ENCODE measurements at places on chromosomes 16 and 17.

GRCh38 chr17:28552176-28552999 lies at the start of gene UNC119:
UNC119 (minus strand) TSS chr17:28552624; CDS start chr17:28552557, 67 bp downstream.
- DNase-seq, result peak; percentile 67

DNA sequence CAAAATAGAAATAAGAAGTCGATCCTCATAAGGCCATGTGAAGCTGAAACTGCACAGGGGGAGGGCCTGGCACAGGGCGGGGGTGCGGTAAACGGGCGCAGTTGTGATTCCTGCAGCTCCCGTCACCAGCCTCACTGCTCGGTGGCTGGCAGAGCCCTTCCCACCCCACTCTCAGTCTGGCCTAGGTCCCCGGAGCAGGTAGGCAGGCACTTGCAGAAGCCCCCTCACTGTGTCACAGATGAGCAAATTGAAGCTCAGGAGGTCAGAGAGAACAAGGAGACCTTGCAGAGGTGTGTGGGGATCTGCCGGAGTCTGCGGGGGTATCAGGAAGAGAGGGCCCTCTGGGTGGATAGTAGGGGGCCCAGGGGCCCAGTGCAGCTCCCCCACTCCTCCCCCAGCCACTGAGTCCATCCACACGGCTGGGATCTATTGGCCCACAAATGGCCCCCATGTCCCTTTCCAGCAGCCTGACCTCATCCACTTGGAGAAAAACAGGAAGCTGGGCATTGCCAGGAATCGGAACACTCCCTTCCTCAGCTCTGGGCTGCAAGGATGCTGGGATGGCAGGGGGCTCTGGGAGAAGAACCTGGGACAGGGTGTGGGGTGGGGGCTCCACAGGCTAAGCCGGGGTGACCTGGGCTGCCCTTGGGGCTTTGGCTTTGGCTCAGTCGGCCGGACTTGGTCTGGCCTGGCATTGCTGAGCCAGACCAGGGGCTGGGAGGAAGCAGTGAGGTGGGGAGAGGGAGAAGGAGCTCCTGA lies 21.4 kb upstream of the MAP3K14 start:
- no peak for DNase-seq

- no peak for DNase-seq
Measured at GRCh38 chr17:35519439-35519838, 18.0 kb downstream of the SLFN12L start.

- DNase-seq, result no peak
Measured at GRCh38 chr17:3974138-3974687, 10.0 kb upstream of the ATP2A3 start.

GRCh38 chr16:73610160-73610559 lies 562.2 kb upstream of the ZFHX3 start:
- DNase-seq, result no peak

DNA sequence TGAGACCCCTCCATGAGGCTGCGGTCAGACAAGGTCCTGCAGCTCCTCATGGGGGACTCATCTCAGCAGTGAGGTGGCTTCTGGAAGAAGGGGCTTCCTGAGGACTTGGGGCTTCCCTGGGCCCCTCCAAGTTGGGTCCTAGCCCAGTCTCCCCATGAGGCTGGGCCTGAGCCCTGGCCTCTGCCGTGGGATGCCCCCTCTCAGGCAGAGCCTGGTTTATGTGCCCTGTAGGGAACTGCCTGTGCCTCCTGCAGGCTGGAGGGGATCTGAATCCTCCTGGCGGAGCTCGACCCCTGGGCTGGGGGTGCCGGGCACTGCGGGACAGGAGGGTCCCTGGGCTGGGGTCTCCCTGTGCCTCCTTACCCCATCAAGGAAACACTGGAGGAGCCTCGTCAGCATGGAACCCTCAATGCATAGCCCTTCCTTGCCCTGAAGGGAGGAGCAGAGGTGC lies 45.8 kb downstream of the TNFRSF13B start:
- DNase-seq, result no peak

- no peak for DNase-seq
Measured at GRCh38 chr17:57210972-57211411, 45.3 kb upstream of the MSI2 start.

DNA sequence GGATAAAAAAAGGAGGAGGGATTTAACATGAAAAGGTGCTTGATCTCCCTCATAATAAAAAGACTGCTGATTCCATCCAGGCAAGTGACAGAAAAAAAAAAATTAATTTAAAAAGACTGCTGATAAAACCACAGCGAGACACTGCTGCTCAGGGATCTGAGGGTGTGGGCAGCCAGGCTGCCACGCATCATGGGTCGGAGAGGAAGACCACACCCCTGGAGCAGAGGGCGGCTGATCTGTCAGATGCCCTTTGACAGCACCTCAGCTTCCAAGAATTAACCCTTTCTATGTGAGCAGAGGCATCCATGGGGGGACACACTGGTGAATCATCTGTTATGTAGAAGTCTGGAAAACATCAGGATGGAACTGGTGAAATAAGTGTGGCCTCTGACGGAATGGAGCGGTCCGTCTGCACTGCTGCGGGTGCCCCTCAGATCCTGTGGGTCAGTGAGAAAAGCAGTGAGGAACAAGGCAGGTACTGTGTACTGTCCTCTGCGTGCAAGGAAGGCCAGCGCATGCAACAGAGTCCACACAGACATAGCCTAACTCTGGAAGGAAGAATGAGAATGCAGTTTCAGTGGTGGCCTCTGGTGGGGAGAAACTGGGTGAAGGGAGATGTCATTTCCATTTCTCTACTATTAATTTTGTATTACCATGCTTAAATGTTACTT lies 19.8 kb downstream of the MAPT start:
- DNase-seq, result peak; percentile 76
